ENCODE measurements at places on chromosomes 11 and 22.

- DNase-seq, result no peak
These were observed 32.5 kb downstream of the MN1 start for GRCh38 chr22:27769012-27769411.

GRCh38 chr22:33476206-33476605, 418.0 kb upstream of the SYN3 start:
- no peak for DNase-seq

GRCh38 chr22:17303441-17303839, 65.8 kb upstream of the CECR2 start:
- no peak for DNase-seq

GRCh38 chr11:83115551-83115950, 41.4 kb upstream of the PCF11 start:
- DNase-seq, result no peak

DNA sequence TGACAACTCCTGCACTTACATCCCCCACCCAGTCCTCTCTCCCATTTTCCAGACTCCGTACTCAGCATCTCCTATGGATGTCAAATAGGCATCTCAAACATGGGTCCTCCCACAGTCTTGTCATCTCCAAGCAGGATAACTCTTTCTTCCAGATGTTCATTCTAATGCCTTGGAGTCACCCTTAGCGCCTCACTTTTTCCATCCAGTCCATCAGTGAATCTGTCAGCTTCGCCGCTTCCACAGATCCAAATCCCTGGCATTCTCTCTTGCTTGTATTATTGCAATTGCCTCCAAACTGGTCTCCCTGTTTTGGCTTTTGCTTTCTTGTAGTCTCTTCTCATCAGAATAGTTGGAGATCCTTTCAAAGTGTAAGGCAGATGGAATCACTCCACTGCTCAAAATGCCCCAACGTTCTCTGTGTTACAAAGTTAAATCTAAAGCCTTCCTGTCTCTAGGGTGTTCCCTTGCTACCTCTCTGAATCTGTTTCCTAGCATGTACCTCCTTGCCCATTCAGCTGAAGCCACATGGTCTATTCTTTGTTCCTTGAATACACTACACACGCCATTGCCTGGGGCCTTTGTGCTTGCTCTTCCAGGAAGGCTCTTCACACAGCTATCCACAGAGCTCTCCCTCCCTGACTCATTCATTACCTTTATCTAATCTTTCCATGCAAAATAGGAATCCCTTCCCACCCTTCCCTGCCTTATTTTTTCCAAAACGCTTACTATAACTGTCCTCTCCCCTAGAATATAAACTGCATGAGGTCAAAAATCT, 64.8 kb downstream of the UBASH3B start:
- no peak for DNase-seq

GRCh38 chr11:10793470-10794255, 15.1 kb downstream of the EIF4G2 start:
- no peak for DNase-seq

DNA sequence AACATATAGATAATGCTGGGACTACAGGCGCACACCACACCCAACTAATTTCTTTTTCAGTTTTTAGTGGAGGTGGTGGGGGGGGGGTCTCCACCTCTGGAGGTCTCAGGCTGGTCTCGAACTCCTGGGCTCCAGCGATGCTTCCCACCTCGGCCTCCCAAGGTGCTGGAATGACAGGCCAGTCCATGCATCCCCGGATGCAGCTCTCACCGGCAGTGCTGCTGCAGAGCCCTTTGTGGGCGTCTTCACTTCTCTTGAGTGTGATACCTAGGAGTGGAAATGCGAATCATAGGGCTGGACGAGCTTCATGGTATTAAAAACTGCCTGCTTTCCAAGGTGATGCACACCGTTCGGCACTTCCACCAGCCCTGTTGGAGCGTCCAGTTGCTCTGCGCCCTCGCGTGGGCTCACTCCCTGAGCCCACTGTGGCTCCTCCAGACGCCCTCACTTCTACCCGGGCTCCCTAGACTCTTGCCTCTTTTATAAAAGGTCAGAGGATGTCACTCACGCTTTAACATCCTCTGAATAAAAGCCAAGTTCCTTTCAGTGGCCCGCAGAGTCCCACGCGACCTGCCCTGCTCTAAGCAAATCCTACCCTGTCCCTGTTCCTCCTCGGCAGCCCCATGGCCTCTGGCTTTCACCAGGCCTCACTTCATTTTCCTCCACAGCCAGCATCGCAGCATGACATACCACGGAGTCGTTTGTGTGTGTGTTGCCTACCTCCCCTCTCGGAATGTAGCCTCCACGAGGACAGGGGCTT, 837 bp upstream of the BID start:
- DNase-seq, result no peak

DNA sequence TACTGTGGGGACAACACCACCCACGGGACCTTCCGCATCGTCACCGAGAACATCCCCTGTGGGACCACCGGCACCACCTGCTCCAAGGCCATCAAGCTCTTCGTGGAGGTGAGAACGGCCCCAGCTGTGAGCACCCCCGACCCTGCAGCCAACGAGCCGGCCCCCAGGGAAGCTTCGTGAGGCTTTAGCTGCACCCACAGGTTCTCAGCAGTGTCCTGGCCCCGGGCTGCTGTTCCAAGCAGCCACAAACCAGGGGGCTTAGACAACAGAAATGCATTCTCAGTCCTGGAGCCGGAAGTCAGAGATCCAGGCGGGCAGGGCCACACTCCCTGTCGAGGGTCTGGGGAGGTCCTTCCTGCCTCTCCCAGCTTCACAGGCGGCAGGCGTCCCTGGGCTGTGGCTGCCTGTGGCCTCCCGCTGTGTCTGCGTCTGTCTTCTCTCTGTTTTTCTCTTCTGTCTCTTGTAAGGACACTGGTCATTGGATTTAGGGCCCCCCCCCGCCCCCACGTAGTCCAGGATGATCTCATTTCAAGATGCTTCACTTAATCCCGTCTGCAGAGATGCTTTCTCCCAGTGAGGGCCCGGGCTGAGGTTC, 12.5 kb downstream of the MUC5B start:
- DNase-seq, result no peak

GRCh38 chr11:74847395-74847794, 98.7 kb downstream of the RNF169 start:
- DNase-seq, result no peak

DNA sequence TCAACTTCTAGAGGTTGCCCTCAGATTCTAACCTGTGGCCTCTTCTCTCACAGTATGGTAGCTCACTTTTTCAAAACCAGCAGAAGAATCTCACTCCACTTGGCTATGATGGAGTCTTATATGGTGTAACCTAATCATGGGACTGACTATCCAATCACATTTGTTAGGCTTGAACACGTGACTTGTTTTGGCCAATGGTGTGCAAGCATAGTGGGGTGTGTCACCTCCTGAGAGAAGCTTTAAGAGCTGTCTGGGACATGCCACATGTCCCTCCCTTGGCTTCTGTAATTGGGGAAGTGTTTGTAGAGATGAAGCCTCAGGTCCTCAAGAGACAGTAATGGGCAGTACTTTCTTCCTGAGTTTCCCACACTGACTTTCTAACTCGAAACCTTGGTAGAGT, 12.8 kb upstream of the SMIM38 start:
- DNase-seq, result no peak

DNA sequence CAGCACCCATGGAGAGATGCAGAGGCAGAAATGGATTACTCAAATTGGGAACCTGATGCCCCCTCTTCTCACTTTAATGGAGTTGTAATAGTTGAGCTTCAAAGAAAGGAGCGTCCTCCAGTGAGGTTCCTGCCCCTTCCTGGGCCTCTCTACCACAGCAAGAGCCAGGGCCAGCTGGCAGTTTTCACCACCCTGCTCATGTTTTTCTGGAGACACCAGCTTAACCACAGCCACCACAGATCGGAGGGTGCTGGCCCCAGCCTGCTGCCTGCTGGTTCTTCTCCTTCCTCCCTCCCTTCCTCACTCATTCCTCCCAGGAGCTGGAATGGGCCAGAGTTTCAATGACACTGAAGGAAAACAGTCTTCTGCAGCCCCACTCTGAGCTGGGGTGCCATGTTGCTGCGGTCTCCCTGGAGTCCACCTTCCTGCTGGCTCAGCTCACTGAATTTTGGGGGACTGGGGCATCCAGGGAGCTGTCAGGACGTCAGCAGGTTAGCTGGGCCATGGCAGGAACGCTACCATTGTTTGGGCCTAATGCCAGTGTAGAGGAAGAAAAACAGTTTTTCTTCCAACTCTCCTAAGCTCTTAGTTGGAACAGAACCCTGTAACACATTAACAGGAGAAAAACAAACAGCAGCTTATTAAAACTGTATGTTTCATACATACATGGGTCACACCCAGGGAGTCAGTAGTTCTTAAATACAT, 57.7 kb downstream of the TRAF6 start:
- DNase-seq, result no peak

DNA sequence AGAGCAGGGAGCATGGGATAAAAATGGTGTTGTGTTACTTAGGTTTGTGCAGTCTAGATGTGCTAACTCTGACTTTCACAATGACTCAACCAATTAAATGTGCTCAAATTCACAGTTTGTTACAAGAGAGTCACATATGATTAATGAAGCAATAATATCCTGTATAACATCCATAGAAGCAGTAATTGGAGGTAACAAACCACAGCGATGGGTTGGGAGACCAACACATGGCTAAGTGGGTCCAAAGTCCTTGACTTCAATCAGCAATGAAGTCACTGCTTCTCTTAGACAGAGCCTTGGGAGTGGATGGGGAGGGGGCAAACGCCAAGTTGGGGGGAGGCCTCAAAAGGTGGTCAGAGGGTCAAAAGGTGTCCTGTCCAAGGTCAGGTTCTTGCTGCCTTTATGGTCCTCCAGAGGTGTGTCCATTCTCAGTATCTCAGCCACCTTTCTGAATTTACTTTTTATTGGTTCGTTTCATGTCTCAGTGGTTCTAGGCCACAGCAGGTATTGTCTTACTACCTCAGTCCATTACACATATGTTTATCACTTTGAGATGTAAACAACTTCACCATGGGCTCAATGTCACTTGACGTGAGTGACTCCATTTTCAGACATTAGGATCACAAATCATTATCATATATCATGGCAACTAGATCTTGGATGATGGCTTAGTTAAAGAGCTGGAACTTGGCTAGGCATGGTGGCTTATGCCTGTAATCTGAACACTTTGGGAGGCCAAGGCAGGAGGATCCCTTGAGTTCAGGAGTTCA, 32.4 kb downstream of the SLN start:
- no peak for DNase-seq

- DNase-seq, result no peak
These were observed 17.8 kb downstream of the KIF18A start for GRCh38 chr11:28090052-28090749.

DNA sequence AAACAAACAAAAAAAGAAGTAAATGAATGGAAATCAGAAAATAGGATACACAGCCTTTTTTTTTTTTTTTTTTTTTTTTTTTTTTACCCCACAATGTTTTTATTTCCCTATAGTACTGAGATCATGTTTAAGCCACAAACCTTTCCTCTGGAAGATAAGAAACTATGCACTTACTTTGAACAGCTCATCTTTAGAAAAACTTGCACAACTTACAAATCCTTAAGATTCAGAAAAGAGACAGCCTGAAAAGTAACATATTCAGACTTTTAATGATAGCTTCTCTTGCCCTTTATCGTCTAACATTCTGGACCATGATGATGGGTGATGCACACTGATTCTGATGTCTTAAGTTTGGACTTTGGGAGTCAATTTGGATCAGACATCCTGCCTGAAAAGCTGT, 80.3 kb downstream of the TNRC6B start:
- DNase-seq, result no peak

- no peak for DNase-seq
These were observed 907 bp downstream of the SERPINH1 start for GRCh38 chr11:75562836-75563484.

GRCh38 chr22:47692811-47693210, 930.4 kb downstream of the TBC1D22A start:
- DNase-seq, result no peak

DNA sequence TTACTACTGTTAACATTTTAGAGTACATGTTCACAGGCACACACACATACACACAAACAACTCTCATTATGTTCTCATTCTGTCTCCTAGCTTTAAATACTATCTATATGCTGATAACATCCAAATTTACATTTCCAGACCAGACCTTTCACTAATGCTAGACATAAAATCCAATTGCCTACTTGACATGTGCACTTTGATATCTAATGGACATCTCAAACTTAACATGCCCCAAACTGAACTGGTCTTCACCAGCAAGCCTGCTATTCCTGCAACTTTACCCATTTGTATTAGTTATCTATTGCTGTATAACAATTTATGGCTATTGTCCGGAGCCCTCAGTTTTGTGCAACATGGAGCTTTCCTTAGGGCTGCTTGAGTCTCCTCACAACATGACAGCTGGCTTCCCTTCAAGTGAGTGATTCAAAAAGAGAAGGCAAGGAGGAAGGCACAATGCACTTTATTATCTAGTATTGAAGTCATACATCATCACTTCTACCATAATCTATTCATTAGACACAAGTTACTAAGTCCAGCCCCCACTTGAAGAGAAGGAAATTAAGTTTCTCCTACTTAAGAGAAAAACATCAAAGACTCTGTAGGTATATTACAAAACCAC, 3.0 kb downstream of the SLC36A4 start:
- DNase-seq, result no peak
